Lung (tissue), 17 donors: ENCODE measurements at places on chromosomes 7 and 10.

- DNase-seq: no peak
Observed at GRCh38 chr7:122595885-122596284, 103.0 kb downstream of the RNF133 start.

- DNase-seq: peak; percentile 99
Observed at GRCh38 chr7:2172311-2173188, 60.2 kb downstream of the MAD1L1 start.

DNA sequence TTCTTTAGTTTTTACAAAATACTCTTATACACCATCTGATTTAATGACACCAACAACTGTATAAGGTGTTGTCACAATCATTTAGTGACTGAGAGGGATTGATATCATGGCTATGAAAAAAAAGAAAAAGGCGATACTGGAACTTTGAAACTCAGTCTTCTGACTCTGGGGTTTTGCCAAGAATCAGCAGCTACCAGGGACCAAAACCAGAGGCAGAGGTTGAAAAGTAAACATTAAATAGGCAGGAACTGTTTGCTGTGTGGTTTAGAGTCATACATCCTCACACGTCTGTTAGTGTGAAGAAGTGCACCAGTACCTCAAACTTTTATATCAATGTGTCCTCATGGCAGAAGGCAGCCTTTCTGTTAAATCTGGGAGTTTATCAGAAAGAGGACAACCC lies 19.9 kb upstream of the GGCT start:
- peak; percentile 36 for DNase-seq

GRCh38 chr7:108135446-108136190 lies 5.5 kb upstream of the LAMB4 start:
- DNase-seq: no peak

GRCh38 chr7:98225913-98226614 lies 14.8 kb downstream of the BHLHA15 start:
- DNase-seq: no peak

GRCh38 chr10:31346953-31347352 lies 27.9 kb downstream of the ZEB1 start:
- no peak for DNase-seq
